ENCODE measurements at places on chromosomes 12 and 14.

- no peak for DNase-seq
Measured at GRCh38 chr14:49953196-49953595, 60.3 kb downstream of the ARF6 start.

GRCh38 chr12:57300961-57301584 lies 50.1 kb upstream of the STAC3 start:
- DNase-seq = no peak

DNA sequence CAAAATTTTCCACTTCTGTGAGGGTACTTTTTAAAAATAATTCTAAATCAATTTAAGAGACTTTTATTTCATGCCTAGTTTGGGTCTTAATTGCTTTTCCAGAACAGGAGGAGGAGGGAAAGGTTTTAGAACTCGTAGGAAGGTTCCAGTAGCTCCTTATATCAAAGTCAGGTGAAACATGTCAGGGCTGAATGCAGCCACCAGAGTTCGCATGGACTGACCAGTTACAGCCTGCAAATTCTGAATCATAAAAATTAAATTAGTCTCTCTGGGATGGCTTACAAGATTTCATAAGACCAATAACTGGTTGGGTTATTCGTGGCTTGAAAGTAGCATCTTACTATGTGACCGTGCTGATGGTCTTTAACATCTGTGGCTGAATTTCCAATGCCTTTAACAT lies 397 bp downstream of the BDKRB1 start:
- DNase-seq = no peak

GRCh38 chr14:65696801-65697200 lies 284.3 kb downstream of the FUT8 start:
- no peak for DNase-seq

GRCh38 chr14:36452860-36453259 lies 67.2 kb downstream of the NKX2-1 start:
- no peak for DNase-seq

DNA sequence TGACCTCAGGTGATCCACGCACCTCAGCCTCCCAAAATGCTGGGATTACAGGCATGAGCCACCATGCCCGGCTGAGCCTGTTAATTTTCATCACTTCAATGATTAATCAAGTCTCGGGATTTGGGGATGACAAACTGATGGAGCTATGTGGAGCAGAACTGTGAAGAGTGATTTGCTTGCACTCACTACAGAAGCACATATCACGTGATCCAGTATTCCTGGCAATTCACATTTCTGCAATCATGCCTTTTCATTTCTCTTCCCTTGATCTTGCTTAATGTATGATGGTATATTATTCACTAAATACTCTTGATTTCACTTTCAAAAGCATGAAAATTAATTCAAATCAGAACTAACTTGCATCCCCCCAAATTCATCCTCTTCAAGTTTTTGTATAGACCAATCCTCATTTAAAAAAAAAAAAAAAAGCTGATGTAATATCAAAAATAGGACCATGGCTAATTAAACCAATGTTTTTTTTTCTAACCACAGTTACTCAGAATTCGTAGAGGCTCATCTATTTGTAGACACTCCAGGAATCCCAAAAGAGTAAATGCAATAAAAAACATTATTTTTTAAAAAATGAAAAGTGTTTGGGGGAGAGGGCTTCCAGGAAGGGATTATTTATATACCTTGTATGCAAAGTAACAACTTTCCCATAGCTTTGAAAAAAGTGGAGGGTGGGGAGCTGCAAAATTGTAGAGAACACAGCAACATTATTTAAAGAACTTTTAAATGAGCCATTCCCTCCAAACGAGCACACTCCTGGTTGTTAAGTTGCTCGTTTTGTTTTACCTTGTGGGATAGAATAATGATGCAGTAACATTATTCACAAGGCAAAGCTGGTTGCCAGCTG lies 7.0 kb upstream of the ATXN2 start:
- DNase-seq = no peak

GRCh38 chr12:22653791-22654190 lies 28.8 kb downstream of the ETNK1 start:
- no peak for DNase-seq

DNA sequence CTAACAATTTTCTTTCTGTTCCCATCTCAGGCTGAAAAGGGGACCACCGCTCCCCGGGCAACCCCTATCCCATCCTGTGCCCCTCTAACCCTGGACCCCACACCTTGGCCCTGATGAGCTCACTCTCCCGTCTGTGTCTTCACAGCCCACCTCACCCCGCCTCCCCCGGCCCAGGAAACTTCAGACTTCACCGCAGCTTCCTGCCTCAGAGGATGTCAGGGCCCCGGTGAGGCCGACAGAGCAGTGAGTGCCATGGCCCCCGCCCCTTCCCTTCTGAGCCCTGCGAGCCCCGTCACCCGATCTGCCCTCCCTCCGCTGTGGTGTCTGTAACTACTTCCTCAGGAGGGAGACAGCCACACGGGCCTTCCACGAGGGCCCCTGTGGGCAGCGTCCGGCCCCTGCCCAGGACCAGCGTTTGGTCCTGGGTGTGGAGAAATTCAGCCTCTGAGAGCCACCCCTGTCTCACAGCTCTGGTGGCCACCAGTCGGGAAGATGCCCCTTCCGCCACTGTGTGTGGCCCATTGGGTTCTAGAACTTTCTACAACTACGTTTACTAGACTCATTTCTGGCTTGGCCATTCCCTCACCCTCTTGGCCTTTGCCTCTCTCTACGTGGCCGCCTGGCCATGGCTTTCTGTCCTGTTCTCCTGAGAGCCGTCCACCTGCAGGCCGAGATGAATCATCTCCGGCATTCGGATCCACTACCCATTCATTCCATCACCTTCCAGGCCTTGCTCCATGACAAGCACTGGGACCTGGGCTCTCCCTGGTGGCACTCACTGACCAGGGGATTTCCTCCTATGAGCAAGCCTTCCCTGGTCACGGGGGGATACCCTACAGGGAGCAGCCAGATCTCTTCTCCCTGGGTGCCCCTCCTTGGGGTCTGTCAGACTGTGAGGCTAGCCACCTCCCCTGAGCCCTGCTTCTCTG lies 3.4 kb downstream of the RHOF start:
- no peak for DNase-seq

- no peak for DNase-seq
Measured at GRCh38 chr14:101464310-101464983, 96.8 kb upstream of the DIO3 start.

GRCh38 chr14:42862114-42862513 lies 1255.4 kb downstream of the LRFN5 start:
- DNase-seq = no peak

GRCh38 chr14:33510063-33510481 lies 440.8 kb downstream of the EGLN3 start:
- no peak for DNase-seq

DNA sequence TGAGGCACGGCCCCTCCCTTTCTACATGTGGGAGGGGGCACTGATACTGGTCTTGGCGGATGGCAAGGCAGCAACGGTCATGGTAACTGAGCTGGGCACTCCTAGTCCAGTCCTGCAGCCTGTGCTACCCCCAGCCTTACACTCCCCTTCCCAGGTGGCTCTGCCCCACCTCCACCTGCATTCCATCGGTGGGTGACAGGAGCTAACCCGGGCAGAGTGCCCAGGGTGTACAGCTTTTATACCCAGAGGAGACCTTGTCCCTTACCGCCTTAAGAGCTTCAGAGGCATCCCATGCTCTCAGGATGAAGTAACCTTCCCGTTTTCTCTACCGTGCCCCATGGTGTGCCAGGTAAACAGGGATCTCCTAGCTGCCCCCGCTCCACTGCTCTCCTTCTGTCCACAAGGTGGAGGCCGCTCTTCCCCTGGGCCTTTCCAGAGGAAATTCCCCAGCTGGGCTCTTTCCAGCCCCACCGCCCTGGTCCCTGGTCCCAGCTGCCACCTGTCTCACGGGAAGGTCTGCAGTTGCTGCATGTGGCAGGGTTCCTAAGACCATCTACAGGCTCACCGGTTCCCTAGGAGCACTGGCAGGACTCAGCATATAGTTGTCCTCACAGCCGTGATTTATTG lies 20.5 kb downstream of the BRI3BP start:
- DNase-seq = no peak

- DNase-seq = no peak
Measured at GRCh38 chr14:76516884-76517283, 140.9 kb downstream of the ESRRB start.

GRCh38 chr12:120902846-120903411 lies 1.2 kb downstream of the SPPL3 start:
- DNase-seq = no peak

GRCh38 chr14:77324816-77325745 lies 4.2 kb downstream of the GSTZ1 start:
- peak; percentile 37 for DNase-seq

DNA sequence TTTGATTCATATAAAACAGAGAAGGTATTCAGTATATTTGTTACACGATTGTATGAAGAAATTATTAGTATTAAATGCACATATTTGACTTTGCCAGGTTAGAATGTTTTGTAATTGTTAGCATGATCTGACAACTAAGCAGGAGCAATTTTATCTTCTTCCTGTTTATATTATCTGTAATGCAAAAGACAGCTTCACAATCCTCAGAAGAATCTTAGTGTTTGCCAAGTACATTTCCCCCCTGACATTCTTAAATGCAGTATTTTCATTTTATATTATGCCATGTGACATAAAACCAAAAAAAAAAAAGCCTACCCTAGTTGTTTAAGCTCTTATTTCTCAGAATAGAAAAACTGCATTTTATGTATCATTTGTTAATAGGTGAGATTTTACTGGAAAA lies 469.4 kb downstream of the FOXG1 start:
- no peak for DNase-seq

GRCh38 chr14:72186523-72186922 lies 254.3 kb downstream of the RGS6 start:
- DNase-seq = no peak

All from NCI-H1092 (cell line).